ENCODE measurements at places on chromosomes 6 and 20. TPM values are rescaled to one million over a fixed set of nuclear protein-coding genes. Genes with fewer than 3 reads are reported as not detected.

GTSF1L gene
- not detected for total RNA-seq

POLR3F gene
- 4.2 TPM for total RNA-seq

EXOC2 gene
- 34.7 TPM for total RNA-seq

ASIP gene
- not detected for total RNA-seq

ZBTB12 gene
- 9.3 TPM for total RNA-seq

HLA-DMB gene
- 0.35 TPM for total RNA-seq

TFAP2A gene
- total RNA-seq, result 4.2 TPM

FOXQ1 gene
- 13.6 TPM for total RNA-seq

OPN5 gene
- not detected for total RNA-seq

SYS1 gene
- 84.9 TPM for total RNA-seq

APMAP gene
- 132 TPM for total RNA-seq

SLC17A3 gene
- 29.5 TPM for total RNA-seq

MMP24 gene
- 17.1 TPM for total RNA-seq

SNAI1 gene
- not detected for total RNA-seq

NKX2-4 gene
- total RNA-seq, result not detected

MUC21 gene
- total RNA-seq, result not detected

DEK gene
- total RNA-seq, result 164 TPM

ELOVL4 gene
- total RNA-seq, result 3.0 TPM

KCNQ2 gene
- total RNA-seq, result 10.0 TPM

CFB gene
- 4.7 TPM for total RNA-seq

PI16 gene
- not detected for total RNA-seq

DUSP15 gene
- total RNA-seq, result 3.9 TPM

IL17F gene
- total RNA-seq, result not detected

Measured in Caki2 (cell line).